Bladder microvascular endothelial cell (primary cell): ENCODE measurements at places on chromosomes 1 and 21. TPM values are rescaled to one million over a fixed set of nuclear protein-coding genes. Genes with fewer than 3 reads are reported as not detected.

GPA33 gene
- not detected in 2 replicates for total RNA-seq

SPRR1A gene
- total RNA-seq, result not detected in 2 replicates

MIXL1 gene
- 0.06 TPM in 1 of 2 replicates, not detected in the other for total RNA-seq

PLPPR5 gene
- total RNA-seq, result not detected in 2 replicates

PTCH2 gene
- 0.06 TPM in 1 of 2 replicates, not detected in the other for total RNA-seq

TSPAN2 gene
- 0.81 and 8.1 TPM in 2 replicates for total RNA-seq

DCST1 gene
- not detected in 2 replicates for total RNA-seq

TIAM1 gene
- total RNA-seq, result 0.32 and 0.94 TPM in 2 replicates

CFHR2 gene
- total RNA-seq, result not detected in 2 replicates

TLCD4 gene
- total RNA-seq, result 0.13 and 0.16 TPM in 2 replicates

PROK1 gene
- total RNA-seq, result not detected in 2 replicates

NEK2 gene
- total RNA-seq, result 15.9 and 19.4 TPM in 2 replicates

CHRM3 gene
- total RNA-seq, result 0.13 and 0.16 TPM in 2 replicates

EPHA10 gene
- total RNA-seq, result under 0.01 TPM in 1 of 2 replicates, not detected in the other

CHIA gene
- not detected in 2 replicates for total RNA-seq

RCSD1 gene
- 1.9 and 22.5 TPM in 2 replicates for total RNA-seq

HPDL gene
- 1.4 and 1.5 TPM in 2 replicates for total RNA-seq

TMEM51 gene
- 5.2 and 9.9 TPM in 2 replicates for total RNA-seq

SPRR2E gene
- total RNA-seq, result not detected in 2 replicates

PIGR gene
- not detected in 2 replicates for total RNA-seq

TTC34 gene
- total RNA-seq, result under 0.01 and 0.06 TPM in 2 replicates

RIIAD1 gene
- total RNA-seq, result not detected in 2 replicates

LCE2A gene
- not detected in 2 replicates for total RNA-seq

KCNJ10 gene
- total RNA-seq, result not detected in 2 replicates

SERPINC1 gene
- not detected in 2 replicates for total RNA-seq

RAB4A gene
- 9.9 and 21.1 TPM in 2 replicates for total RNA-seq

RGS8 gene
- under 0.01 TPM in 1 of 2 replicates, not detected in the other for total RNA-seq

PAPPA2 gene
- 0.16 and 0.31 TPM in 2 replicates for total RNA-seq

USH2A gene
- total RNA-seq, result not detected in 2 replicates

C1orf21 gene
- total RNA-seq, result 15.1 and 16.4 TPM in 2 replicates

LENEP gene
- total RNA-seq, result 0.76 TPM in 1 of 2 replicates, not detected in the other

KRTAP6-2 gene
- not detected in 2 replicates for total RNA-seq

FCRL2 gene
- not detected in 2 replicates for total RNA-seq

CR1 gene
- not detected in 2 replicates for total RNA-seq

FAM78B gene
- total RNA-seq, result 0.16 and 0.44 TPM in 2 replicates

UBL4B gene
- not detected in 2 replicates for total RNA-seq

CFAP45 gene
- 0.13 and 0.16 TPM in 2 replicates for total RNA-seq

IFI44 gene
- total RNA-seq, result 13.9 and 22.8 TPM in 2 replicates

TMPRSS15 gene
- total RNA-seq, result not detected in 2 replicates

ELAPOR1 gene
- 0.16 and 0.25 TPM in 2 replicates for total RNA-seq

PADI3 gene
- not detected in 2 replicates for total RNA-seq

BNIPL gene
- total RNA-seq, result under 0.01 and 0.57 TPM in 2 replicates
